SJCRH30 (cell line): ENCODE measurements at places on chromosomes 12 and 14. TPM values are rescaled to one million over a fixed set of nuclear protein-coding genes. Genes with fewer than 3 reads are reported as not detected.

DNA sequence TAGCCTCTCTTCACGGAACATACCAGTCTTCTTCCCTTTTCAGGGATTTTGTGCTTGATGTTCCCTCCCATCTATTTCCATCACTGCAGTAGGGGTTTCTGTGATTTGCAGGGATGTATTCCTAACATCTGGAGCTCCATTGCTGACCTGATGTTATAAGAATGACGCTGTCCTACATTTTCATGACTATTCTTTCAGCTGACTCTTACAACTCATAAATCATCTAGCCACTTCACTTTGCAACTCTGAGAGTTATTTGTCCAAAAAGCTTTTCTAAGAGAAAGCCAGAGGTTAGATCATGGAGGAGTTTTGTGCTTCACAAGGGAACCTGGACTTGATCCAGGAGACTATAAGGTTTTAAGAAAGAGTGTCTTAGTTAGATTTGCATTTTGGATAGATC is 116.6 kb upstream of the FAR2 start:
- DNase-seq: no peak

DNA sequence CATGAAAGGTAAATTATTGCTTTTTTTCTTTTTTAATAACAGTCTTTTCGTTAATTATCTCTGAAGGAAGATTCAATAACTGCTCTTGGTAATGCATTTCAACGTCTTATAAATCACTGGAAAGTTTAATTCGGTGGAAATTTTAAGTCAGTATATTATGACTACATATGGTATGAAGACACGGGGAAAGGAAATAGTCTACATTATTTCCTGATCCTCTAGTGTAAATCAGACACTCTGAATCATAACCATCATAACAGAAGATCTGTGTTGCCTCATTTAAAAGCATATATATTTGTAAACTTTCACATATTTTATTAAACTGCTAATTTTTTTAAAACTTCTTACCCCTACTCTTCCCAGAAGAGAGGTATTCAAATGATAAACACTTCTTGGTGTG is 53.7 kb downstream of the EFCAB11 start:
- DNase-seq: no peak

GRCh38 chr14:100547633-100548294 is 39.5 kb downstream of the BEGAIN start:
- peak; percentile 53 for DNase-seq

- no peak for DNase-seq
These were observed 51.0 kb downstream of the PPM1A start for GRCh38 chr14:60300019-60300418.

NAA30 gene
- 23.9 and 24.6 TPM in 2 replicates for total RNA-seq

- DNase-seq: no peak
These were observed 1.3 kb downstream of the BDKRB2 start for GRCh38 chr14:96205978-96206360.

- peak; percentile 55 for DNase-seq
These were observed 1.2 kb downstream of the PAWR start for GRCh38 chr12:79689477-79690141.

PTGER2 gene
- 0.36 and 0.43 TPM in 2 replicates for total RNA-seq

DNA sequence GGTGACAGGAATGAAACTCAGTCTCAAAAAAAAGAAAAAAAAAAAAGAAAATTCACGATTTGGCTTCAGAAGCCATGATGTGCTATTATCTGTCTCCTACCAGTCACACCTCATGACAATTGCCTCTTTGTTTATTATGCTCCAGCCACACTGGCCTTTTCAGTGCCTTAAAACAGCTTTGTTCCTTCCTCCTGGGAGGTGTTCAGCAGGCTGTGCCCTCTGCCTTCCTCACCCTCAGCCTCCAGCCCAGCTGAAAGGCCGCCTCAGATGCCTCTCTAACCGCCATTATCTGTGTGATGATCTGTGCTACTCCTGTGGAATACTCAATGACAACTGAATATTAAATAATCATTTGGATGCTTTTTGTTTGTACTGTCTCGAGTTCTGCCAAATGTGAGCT is 8.6 kb upstream of the ARPC3 start:
- no peak for DNase-seq

DNA sequence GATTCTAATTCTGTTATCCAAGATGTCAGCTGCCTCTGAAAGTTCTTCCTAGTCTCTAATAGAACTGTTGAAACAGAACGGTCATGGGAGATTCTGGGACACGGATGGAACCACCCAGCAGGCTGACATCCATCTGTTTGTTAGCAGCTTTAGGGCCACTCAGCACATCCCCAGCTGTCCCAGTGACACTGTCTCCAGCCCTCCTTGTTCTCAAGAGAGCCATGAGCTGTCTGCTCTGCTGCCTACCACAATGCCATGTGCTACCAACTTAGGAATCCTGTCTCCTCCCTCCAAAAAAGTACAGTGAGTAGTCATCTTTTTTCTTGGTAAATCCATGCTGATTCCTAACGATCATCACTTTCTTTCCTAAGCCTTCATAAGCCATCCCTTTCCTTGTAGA is 130.5 kb downstream of the ZFP36L1 start:
- DNase-seq: peak; percentile 62

DNA sequence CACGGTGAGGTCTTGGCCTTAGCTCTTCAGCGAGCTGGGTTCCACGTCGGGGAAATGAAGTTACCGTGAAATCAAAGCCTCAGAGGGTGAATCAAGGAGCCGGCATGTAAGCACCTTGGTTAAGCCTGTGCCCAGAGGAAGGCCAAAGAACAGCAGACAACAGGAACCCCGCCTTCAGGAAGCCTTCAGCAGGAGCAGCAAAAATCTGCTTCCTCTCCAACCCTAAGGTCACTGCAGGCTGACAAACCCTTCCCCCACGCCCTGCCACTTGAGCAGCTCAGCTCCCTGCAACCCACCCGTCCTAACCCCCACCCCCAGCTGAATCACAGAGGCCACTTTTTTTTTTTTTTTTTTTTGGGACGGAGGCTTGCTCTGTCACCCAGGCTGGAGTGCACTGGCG is 72.9 kb upstream of the LTA4H start:
- DNase-seq: no peak

DNA sequence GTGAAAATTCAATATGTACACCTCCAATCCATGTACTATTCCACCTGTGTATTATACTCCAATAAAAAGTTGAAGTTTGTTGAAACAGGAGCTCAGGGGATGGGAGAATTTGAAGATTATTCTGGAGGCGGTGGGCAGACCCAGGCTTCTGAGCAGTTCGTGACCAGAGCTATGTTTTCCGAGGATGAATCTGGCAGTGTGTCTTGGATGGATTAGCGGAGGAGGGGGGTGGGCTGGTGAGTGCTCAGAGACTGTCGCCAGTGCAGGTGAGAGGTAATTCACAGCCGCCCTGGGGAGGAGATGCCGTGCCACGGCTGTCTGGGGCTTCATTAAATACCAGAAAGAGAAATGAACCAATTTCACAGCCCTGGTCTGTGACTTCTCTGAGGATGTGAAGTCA is 283.0 kb upstream of the RTL1 start:
- DNase-seq: no peak
